ENCODE measurements at places on chromosomes 11 and 22. TPM values are rescaled to one million over a fixed set of nuclear protein-coding genes. Genes with fewer than 3 reads are reported as not detected.

Gene OLFML1
- total RNA-seq = not detected

Gene TUB
- total RNA-seq = 2.4 TPM

Gene C1QTNF5
- not detected for total RNA-seq

Gene ABCG4
- 0.46 TPM for total RNA-seq

Gene OR8D1
- not detected for total RNA-seq

Gene ANKK1
- 1.4 TPM for total RNA-seq

Gene CCDC81
- total RNA-seq = 0.14 TPM

Gene RCN1
- 80.1 TPM for total RNA-seq

Gene YIF1A
- total RNA-seq = 155 TPM

Gene CRKL
- total RNA-seq = 63.4 TPM

Gene ZP1
- total RNA-seq = not detected

Gene MPST
- 57.5 TPM for total RNA-seq
